ENCODE measurements at places on chromosomes 7 and 10. TPM values are rescaled to one million over a fixed set of nuclear protein-coding genes. Genes with fewer than 3 reads are reported as not detected.

- no peak for DNase-seq
- H3K36me3 ChIP-seq = no peaks in the 10 kb centered on the region
- no peak overlapping the region for H3K27ac ChIP-seq
- peaks cover 3% of the 10 kb centered on the region for H3K4me1 ChIP-seq
- peaks cover 2% of the 10 kb centered on the region for H3K27me3 ChIP-seq
Observed at GRCh38 chr10:109975244-109976190, 32.3 kb upstream of the ADD3 start.

GRCh38 chr10:73635781-73636180 is 5.5 kb downstream of the MYOZ1 start:
- H3K4me3 ChIP-seq = no peak overlapping the region
- H3K4me1 ChIP-seq = no peaks in the 10 kb centered on the region
- no peaks in the 10 kb centered on the region for H3K27me3 ChIP-seq

DNA sequence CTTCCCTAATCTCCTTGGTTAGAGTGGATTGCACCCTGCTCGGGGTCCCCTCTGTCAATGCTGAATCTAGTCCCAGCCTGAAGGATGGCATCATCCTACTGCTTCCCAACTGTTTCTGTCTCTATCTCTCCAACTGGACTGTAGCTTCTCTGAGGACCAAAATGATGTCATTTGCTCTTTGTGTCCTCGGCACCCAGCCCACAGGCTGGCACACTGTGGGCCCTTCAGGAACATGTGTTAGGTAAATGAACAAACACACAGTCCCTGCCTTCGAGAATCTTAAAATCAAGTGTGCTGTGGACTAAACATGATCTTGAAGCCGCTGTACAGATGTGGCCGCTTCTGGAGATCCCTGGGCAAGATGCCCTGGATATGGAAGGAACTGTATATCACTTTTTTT is 5.0 kb upstream of the CDH23 start:
- no peak overlapping the region for H3K4me3 ChIP-seq
- peaks cover 61% of the 10 kb centered on the region for H3K27me3 ChIP-seq
- peaks cover 1% of the 10 kb centered on the region for H3K4me1 ChIP-seq
- no peak for DNase-seq
- H3K27ac ChIP-seq = no peak overlapping the region

COL26A1 gene
- total RNA-seq = not detected

- no peak overlapping the region for H3K4me3 ChIP-seq
- no peak for DNase-seq
- no peaks in the 10 kb centered on the region for H3K27me3 ChIP-seq
- no peaks in the 10 kb centered on the region for H3K36me3 ChIP-seq
- no peaks in the 10 kb centered on the region for H3K4me1 ChIP-seq
Observed at GRCh38 chr7:136685501-136686173, 182.8 kb upstream of the CHRM2 start.

PKD2L1 gene
- total RNA-seq = 0.18 TPM

ACTL6B gene
- total RNA-seq = not detected

DNA sequence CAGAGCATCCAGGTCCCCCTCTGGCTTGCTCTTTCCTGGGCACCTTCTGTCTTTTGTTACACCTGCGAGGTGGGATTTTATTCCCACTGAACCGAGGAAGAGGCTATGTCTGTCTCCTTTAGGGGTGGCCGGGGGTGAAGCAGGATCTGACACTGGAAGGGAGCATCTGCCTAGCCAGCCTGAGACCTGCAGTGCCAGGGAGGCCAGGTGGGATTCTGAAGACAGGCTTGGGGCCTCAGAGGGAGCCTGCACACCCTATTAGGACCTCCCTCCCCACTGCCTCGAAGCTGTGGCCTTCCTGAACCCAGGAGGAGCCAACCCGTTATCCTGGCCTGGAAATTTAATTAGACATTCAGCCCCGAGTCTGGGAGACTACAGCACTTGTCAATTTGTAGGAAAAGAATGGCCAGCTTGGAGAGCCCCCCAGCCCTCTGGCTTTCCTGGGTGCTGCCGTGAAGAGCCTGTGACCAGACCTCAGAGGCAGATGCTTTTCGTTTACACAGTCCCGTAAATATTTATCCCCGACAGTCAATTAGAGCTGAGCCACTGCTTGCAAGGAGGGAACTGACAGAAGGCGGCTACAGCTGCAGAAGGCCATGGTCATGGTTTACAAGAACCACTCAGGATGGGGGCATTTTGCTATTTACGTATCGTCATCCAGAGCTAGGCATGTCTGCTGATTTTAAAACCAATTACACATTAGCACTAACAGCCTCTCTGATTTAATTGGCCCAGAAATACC is 19.7 kb downstream of the CHAT start:
- H3K27me3 ChIP-seq = peaks cover 22% of the 10 kb centered on the region
- H3K36me3 ChIP-seq = no peaks in the 10 kb centered on the region
- no peak overlapping the region for H3K4me3 ChIP-seq
- no peak for DNase-seq
